Endodermal cell (in vitro differentiated cells): ENCODE measurements at places on chromosomes 3 and 15.

- DNase-seq, result no peak
Measured at GRCh38 chr3:25563601-25564000, 101.1 kb downstream of the TOP2B start.

GRCh38 chr3:51708216-51708845 lies 1.5 kb downstream of the GRM2 start:
- peak; percentile 40 for DNase-seq

- DNase-seq, result no peak
Measured at GRCh38 chr15:47383102-47383501, 334.2 kb upstream of the SEMA6D start.

GRCh38 chr15:83694015-83694414 lies 40.1 kb downstream of the ADAMTSL3 start:
- DNase-seq, result peak; percentile 83

GRCh38 chr3:128935922-128936321 lies 56.5 kb downstream of the ACAD9 start:
- no peak for DNase-seq

DNA sequence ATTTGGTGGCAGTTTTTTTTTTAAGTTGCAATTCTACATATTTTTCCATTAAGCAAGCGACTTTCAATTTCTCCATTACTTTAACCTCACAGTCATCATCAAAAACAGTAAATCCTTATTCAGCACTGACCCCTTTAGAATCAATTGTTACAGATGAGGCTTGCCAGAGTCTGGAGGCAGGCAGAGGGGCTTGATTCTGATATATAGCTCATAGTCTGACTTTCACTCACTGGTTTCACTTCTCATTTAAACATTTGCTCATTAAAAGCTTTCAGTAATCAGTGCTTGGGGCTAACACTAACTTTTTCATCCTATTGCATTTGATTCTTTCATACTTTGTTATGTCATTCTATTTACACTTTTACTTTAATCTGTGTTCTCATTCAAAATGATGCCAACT lies 88.4 kb downstream of the PYDC2 start:
- no peak for DNase-seq

DNA sequence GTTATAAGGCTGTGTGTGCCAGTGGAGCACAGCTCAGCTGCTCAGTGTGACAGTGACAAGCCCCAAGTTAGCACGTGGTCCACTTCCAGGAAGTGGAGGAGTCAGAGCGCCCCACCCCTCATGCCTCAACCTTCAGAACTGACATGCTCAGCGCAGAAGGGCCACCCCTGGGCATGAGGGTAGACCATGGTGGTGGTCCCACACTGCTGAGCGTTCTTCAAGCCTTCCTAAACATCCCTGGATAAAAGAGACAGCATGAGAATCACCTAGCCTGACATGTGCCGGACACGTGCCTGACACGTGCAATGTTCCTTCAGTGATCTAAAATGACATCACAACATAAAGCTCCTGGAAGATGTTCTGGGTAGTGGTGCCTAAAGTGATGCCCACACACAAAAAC lies 16.8 kb downstream of the ATP10A start:
- no peak for DNase-seq

DNA sequence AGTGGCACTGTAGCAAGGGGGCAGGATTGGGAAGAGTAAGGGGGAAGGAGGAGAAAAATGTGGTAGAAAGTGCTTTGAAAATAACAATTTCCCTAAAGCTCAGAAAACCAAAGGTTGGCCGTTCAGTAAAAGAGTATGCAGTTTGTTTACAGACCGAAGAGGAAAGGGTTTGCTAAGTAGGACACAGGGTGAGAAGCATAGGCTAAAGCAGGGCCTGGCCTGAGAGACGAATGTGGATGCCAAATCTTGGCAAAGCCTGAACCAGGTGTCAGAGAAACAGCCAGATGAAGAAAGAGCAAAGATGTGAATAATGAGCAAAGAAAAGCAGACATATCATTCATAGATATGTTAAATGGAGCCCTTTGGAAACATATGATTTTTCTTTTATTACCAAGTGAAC lies 17.1 kb downstream of the NEK10 start:
- no peak for DNase-seq

DNA sequence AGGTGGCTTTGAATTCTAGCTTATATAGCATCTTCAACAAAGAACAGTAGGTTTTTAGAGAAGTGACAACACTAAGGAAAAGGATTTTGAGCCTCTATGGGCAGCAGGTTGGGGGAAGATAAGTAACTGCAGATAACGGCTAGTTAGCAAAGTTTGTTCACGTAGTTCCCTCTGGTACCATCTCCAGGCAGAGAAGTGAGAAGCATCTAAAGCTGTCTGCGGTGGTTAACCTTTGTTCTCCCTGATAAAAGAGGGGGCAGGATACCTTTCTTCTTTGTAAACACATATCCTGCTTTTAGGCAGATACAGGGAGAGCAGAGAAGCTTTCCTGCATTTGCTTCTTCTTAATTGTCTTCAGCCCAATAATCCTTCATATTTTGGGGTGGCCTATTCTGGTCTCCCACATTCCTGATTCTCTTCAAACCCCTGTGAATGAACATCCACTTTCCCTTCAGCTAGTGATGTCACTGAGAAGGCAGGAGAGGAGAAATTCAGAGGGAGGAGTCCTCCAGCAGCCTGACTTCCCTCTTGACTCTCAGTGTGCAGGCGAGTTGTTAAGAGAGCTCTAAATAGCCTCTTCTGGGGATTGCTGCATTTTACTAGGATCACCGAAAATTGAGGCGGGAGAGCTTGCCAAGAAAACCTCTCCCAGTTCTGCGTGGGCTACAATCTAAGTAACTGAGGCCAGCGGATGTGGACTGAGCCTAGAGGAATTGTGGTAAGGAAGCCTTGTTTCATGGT lies 393.7 kb upstream of the C2CD4B start:
- peak; percentile 64 for DNase-seq

DNA sequence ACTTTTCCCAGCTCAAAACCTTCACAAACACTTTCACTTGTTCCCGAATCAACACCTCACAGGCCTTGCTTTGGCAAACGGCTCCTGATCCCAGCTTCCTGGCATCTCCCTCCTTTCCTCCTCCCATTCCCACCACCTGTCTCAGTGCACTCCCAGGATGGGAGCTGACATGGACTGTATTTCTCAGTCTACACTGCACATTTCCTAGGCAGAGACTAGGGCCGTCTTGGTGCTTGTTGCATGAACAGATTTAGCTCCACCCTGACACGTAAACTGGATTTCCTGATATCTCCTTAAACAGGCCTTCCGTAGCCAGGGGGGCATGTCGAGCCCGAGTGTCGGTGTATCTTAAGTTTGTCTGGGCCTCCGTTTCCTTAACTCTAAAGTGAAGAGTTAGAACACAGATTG lies 790 bp upstream of the WHAMM start:
- DNase-seq, result no peak

DNA sequence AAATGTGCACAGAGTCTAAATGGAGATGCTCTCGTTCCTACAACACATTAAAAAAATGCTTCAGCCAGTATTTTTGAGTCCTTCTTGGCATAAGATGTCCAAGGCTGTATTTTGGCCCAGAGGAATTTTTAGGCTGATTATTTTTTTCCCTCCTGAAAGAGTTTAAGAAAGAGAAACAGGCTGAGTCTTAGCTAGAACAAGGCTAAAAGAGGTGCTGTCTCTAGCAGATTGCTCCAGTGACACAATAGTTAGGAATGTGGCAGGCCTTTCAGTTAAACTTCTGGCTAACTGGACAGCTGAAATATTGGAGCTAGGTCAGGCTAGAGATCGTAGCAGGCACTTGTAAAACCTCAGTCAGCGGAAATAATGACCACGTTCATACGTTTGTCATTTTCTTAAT lies 271.4 kb upstream of the RARB start:
- peak; percentile 51 for DNase-seq

DNA sequence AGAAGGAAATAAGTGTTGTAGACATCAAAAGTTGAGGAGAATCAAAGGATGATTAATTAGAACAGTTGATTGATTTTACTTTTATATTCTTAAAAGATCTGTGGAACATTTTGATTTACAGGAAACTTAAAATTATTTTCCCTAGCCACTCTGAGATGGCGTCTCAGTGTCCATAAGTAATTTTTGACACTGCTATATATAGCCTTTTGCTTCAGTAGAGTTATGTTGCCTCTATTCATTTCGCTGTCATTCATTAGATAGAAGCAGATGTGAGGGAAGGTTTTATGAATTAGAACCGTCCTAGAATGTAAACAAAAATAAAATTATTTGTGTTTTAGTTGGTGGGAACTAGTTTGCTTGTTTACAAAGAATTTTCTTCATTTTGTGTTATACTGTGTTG lies 51.1 kb upstream of the EIF3J start:
- no peak for DNase-seq

GRCh38 chr3:177131927-177132636 lies 65.2 kb downstream of the TBL1XR1 start:
- DNase-seq, result no peak

DNA sequence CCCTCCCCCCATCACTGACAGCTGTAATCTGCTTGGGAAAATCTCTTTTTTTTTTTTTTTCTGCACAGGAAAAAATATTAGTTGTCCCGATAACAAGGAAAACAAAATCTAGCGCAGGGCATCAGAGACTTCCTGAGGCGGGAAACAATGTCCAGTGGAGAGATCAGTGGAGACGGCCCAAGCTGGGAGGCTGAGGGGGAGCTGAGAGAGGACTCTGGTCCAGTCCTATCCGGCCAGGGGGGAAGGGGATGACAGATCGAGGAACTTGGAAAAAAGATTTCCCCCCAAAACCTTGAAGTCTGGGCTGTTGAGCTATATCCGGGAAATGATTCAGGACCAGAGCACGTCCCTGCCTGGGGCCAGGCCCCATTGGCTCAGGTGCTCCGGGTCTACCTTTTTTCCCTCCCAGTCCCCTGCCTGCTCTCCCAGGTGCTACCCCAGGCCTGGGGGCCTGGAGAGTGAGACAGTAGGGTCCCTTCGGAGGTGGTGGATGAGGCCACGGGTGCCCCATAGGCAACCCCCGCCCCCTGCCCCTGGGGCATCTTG lies 14.0 kb upstream of the DLL4 start:
- DNase-seq, result no peak

DNA sequence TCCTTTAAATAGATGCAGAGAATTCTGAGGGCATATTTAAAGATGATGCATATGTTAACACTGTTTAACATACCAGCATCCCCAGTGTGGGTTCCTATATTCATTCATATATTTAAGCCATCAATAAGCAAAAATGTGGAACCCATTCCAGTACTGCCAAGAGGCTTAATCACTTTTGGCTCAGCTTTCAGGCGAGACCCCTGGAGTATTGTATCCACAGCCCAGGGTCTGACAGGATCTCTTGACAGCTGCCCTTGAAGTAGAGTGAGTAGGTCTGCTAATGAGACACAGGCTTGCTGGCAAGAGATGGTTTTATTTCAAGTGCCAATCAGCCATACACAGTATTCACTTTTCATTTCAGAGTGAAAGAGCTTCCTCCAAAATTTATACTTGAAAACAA lies 367.3 kb downstream of the OCA2 start:
- no peak for DNase-seq

GRCh38 chr3:184868477-184868876 lies 56.5 kb downstream of the VPS8 start:
- DNase-seq, result no peak

GRCh38 chr3:192812743-192813383 lies 85.5 kb upstream of the FGF12 start:
- peak; percentile 67 for DNase-seq

GRCh38 chr3:8932507-8932906 lies 30.8 kb downstream of the RAD18 start:
- no peak for DNase-seq

GRCh38 chr3:149015393-149015792 lies 24.1 kb downstream of the GYG1 start:
- no peak for DNase-seq

GRCh38 chr15:77860071-77860691 lies 217.3 kb downstream of the TBC1D2B start:
- DNase-seq, result peak; percentile 41

DNA sequence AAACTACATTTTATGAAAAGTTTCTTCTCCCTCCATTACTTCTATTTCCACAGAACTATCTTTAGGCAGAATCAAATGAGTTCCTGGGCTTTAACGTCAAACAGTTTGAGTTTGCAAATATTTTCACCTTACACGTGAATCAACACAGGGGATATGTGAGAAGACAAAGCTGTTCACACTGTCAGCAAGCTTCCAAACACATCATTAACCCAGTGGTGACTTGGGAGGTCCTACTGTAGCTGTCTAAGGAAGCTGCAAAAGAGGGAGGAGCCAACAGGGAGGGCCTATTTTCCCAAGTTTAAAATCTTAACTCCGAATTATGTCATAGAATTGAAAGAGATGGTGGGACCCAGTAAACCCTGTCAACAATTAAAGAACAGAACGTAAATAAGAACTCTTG lies 337.8 kb upstream of the DNAJC19 start:
- DNase-seq, result peak; percentile 59

DNA sequence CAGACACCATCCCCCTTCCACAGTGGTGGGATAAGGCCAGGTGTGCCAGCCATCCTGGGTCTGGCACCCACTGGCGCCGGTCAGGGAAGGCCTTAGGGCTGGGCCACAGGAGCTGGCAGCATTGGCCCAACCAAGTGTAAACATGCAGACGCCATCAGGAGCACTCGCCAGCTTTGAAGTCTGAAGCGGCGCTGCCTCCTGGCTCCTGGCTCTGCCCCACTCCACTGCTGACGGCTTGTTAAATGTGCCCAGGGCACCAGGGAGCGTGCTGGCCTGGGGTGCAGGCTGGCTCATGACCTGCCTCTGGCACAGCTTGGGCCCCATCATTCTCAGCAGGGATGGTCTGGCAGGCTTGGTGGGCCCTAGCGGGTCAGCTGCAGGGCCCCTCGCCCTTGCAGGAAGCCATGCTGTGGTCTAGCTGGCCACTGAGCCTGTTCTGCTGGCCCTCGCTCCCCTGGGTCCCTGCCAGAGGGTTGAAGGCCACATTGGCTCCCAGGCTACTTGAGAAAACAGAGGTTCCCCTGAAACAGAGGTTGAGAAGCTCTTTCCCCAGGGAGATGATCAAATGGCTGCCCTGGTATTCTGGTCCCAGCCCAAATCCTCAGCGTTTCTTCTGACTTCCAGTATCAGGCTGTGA lies 116.6 kb downstream of the DNAJB8 start:
- DNase-seq, result no peak

DNA sequence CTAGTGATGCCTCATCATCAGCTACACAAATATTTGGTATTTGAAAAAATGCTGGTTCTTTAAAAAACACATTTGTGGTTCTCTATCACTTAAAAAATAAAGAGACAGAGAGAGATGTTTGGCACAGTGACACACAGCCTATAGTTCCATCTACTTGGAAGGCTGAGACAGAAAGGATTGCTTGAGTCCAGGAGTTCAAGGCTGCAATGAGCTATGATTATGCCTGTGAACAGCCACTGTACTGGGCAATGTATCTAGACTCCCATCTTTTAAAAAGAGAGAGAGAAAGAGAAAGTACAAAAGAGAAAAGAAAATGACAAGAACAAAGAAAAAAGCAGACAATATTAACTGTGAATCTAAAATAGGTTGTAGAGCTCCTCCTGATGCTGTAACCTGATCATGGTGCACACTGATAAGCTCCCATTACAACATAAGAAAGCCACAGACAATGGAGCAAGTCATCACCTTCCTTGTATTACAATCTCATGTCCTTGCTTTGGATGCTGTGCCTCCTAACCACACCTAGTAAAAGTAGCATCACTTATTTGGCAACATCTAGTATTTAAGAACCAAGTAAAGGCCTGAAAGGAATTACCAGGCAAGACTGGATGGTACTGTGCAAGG lies 31.7 kb upstream of the MAP4 start:
- DNase-seq, result no peak
